ENCODE measurements at places on chromosomes 5 and 9.

DNA sequence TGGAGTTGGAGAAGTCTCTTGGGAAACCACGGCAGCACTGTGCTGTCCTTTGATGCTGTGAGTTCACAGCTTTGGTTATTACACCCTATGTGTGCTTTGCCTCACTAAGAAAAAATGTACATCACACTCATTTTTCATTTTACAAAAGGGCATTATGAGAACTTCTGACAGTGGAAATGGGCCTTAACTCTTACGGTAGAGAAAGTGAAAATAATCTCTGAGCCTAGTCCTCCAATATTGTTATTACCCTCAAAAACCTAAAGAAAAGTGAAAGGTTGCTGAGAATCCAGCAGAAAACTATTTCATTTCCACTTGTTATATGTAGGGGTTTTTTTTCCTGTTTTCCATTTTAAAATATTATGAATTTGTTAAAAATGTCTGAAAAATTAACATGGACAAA, 8.2 kb upstream of the OR13D1 start:
- DNase-seq = no peak

GRCh38 chr5:57113481-57113880, 60.4 kb upstream of the GPBP1 start:
- no peak for DNase-seq

DNA sequence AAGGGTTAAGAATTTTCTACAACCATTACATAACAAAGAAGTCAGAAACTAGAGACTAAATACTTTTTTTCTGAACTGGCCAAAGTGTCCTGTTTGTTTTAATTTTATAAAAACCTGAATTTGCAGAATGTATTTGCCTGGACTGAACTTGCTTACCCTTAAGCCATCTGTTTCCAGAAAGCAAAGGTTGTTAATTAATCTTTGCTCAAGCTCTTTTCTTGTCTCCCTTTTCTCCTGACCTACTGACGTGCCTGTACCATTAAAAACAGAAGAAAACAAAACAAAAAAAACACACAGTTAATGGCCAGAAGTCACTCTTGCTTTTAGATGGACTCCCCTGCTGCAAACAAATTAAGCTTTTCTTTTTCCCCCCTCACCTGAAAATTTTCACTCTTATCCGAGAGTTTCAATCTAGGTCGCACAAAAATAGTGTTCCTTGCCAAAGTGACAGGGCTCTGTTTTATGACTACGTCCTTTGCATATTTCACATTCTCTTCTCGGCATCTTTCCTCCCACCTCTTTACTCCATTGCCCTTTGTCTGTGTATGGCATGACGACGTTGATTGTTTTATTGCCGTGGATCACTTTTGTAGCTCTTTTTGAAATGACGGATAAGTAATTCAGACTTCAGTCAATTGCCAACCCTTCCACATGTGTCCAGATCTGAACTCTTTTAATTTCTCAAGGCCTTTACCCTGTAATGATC, 333.8 kb upstream of the GRIN3A start:
- DNase-seq = no peak

GRCh38 chr5:89064054-89064453, 181.1 kb upstream of the MEF2C start:
- no peak for DNase-seq

DNA sequence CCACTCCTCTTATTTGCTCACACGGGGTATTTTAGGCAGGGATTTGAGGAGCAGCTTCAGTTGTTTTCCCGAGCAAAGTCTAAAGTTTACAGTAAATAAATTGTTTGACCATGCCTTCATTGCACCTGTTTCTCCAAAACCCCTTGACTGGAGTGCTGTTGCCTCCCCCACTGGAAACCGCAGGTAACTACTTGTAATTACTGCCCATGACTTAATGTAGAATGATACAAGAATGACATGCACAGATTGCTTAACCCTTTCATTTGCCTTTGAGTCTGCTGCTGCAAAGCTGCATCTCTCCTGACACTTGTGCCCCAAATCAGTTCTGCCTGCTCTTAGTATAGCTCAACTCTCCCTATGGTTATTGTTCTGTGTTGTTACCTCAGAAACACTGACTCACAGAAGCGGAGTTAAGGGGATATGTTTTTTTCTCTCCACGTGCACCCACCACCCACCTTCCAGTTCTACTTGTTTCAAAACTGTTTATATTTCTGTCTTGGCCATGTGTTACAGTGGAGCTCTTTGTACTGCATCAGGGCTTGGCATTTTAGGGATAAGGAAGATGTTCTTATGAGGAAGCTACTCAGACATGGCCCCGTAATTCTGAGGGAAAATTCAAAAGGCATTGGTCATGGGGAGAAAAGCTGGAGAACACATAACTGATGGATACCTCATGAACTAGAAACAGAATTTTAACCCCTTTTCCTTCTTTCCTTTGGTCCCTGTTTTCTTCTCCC, 2.3 kb downstream of the ADRB2 start:
- no peak for DNase-seq

GRCh38 chr5:172648755-172649154, 7.7 kb downstream of the NEURL1B start:
- no peak for DNase-seq

DNA sequence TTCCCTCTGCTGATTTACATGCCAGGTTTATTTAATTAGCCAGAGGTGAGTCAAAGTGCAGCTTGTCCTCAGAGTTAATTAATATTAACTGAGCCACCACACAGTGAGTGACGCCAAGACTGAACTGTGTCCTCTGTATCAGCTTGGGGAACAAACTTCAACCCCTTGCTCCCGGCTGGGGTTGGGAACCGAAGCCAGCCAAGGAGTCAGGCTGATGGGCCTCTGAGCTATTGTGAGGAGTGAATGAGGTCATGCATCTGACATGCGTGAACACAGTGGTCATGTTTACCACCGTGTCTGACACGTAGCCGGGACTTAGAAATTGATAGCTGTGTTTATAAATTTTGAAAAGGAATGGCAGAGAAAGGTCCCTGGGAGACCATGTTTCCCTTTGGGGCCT, 17.1 kb downstream of the IGIP start:
- DNase-seq = no peak

DNA sequence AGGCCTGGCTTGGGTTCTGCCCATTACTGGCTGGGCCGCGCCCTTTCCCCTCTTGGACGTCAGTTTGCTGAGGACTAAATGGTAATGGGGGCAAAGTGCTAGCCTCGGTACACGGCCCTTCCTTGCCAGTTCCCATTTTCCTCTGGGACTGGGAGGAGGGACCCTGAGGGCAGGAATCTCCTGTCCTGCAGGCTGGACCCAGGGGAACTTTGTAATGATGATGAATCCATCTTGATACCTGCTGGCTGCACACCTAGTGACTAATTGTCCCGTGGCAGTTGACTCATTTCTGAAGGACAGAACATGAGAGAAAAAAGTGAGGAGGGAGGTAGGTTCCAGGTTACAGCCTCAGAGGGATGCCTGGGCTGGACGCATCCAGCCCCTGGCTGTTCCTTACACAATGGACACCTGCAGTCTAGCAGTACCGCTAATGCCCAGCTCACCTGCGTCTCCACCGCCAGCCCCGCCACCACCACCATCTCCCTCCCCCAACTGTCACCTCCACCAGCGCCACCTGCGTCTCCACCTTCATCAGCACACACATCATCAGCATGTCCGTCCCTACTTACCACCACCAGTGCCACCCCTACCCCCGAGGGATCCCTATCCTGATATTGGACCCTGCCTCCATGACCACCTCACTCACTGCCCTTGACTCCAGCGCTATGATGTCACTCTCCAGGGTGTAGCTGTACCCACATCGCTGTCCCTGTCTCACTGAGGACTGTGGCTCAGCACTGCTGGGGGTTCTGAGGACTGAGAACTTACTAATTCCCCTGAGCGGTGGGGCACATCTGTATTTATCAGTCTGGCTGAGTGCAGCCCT, 4.3 kb downstream of the CDHR2 start:
- DNase-seq = no peak

- no peak for DNase-seq
Measured at GRCh38 chr5:97131139-97131710, 11.2 kb downstream of the LIX1 start.

GRCh38 chr9:92850898-92851297, 26.9 kb downstream of the ZNF484 start:
- DNase-seq = no peak

DNA sequence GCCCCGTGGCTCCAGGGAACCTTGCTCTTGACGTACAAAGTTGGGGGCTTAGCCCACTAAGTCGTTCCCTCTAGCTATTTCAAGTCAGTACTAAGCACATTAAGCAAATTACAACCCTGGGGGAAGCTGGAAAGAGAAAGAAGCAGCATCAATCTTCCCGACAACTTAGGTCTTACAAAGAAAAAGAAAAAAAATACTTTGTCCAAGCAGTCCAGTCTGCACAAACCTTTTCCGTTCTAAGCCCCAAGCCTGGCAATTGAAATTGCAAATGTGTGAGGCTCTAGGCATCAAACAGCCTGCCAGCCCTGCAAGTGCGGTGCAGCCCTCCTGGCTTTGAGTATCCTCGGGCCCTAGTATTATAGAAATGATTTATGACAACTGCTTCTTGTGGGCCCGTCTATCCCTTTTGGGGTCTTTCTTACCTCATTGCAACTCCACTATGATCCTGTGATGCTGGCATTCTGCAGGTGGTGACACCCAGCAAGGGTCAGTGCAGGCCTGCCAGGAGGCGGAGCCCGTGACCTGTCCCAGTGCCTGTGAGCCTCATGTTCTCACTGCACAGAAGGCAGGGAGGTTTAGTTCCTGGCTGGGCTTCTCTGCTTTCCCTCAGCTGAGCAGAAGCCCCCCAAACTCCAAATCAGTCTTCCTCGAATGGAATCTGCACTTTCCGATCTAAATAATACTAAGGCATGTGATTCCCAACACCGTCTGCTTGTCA, 232.3 kb upstream of the IRX2 start:
- DNase-seq = no peak

- DNase-seq = peak; percentile 5
Measured at GRCh38 chr5:178461004-178461730, 129.0 kb downstream of the COL23A1 start.

- DNase-seq = no peak
Measured at GRCh38 chr5:9502050-9502834, 43.6 kb downstream of the SEMA5A start.

- peak; percentile 3 for DNase-seq
Measured at GRCh38 chr9:21434202-21435014, 5.8 kb upstream of the IFNA1 start.

DNA sequence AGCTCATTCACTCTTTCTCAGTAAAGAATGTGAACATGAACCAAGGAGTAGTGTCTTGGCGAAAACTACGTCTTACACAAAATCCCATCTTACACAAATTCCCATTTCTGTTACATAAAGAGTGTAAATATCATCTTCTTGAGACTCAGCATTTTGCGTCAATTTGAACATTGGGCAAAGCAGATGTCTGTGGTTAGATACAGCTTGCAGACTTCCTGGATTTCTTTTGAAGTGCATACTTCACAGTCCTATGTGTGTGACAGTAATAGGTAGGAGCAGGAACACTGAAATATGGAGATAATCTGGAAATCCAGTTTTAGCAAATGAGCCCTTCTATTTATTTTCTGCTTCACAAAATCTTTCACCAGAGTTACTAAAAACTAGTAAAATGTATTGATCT, 58.8 kb downstream of the C6 start:
- no peak for DNase-seq

DNA sequence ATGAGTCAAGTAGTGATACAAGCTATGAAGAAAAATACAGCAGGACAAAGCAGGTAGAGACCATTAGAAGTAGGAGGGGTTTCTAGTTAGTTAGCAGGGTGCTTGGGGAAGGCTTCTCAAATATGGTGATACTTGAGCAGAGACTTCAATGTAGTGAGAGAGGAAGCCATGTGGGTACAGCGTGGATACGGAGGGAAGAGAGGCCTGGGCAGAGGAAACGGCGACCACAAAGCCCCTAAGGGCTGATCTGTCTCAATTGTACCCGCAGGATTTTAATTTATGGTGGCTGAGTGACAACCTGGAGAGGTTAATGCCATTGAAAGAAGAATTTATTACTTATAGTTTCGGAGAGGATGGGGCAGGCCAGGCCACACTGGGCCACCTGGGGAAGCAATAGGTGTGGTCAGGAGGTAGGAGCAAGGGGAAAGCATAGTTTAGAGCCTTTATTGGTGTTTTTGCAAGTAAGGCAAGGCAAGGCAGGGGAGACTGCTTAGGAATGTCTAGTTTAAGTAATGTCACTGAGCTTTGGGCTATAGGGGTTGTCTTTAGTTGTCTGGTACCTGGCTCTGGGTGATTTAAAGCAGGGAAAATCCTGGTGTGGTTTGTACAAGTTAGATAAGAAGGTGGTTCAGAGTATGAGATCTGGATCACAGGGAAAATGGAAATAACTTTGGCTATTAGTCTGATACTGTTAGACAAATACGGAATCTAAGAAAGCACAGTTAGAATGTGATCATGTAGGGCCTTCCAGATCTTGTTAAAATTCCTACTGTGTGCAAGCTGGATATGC, 42.6 kb downstream of the GCNT4 start:
- no peak for DNase-seq

Measured in DMS 273 treated with DMSO at 0.1 percent for 48 hours (cell line).